Effector CD8-positive, alpha-beta T cell (primary cell): ENCODE measurements at places on chromosomes 7 and 10.
A peak's percentile ranks its signal among the peaks of the same experiment; 100 is the strongest.

DNA sequence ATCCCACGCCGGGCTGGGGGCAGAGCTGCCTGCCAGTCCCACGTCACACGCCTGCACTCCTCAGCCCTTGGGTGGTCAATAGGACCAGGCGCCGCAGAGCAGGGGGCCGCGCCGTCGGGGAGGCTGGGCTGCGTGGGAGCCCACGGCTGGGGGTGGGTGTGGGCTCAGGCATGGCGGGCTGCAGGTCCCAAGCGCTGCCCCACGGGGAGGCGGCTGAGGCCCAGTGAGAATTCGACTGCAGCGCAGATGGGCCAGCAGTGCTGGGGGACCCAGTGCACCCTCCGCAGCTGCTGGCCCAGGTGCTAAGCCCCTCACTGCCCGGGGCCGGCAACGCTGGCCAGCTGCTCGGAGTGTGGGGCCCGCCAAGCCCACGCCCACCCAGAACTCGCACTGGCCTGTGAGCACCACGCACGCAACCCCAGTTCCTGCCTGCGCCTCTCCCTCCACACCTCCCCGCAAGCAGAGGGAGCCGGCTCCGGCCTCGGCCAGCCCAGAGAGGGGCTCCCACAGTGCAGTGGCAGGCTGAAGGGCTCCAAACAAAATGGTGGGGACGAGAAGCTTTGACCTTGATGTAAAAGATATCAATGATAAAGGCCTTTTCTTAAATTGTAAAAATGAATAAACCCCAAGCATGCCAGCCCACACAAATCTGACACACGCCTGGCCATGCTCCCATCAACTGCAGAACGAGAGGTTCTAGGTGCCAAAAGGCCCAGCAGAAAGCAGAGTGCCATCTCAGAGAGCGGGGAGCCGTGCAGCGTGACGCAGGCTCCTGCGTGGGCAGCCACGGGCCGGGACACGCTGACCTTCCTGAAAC is 255.5 kb downstream of the MAD1L1 start:
- no peak for DNase-seq

- DNase-seq, result no peak
These were observed 60.4 kb downstream of the LRRC17 start for GRCh38 chr7:102973096-102973802.

DNA sequence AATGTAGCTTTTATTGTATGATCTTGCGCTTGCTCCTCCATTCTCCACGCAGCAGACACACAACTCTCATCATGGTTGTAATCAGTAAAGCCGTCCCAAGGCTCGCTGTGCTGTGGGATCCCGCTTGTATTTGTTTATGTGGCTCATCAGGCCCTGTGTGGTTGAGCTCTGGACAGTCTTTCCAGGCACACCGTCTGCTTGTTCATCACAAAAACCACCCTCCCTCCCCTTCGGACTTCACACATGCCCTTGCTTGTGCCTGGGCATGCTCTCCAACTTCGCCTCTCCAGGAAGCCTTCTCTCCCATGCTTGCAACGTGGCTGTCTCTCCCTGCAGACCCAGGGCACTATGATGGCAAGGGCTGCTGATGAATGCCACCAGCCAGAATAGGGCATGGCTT is 62.4 kb downstream of the HK1 start:
- DNase-seq, result no peak

- DNase-seq, result no peak
These were observed at the start of gene UNC5B for GRCh38 chr10:71212318-71213126. Gene UNC5B, plus strand, starts transcription at chr10:71212570. Its CDS starts 416 bp downstream, at chr10:71212986.

DNA sequence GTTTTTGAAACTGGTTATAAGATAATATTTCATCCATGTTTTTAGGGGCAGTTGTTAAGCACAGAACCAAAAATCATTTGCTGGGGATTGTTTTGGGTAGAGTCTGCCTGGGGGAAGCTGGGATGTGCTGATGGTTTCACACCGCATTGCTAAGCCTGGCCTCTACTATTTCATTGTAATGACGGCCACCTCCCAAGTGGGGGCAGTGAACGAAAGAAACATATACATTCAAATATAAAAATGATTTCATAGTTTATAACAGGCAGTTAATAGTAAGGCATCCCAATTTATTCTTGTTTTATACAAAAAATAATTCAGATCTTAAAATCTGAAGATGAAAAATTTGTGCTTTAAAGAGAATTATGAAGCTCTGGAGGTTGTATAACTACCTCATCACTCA is 750.8 kb downstream of the REEP3 start:
- DNase-seq, result no peak

- no peak for DNase-seq
These were observed 233.9 kb downstream of the RPS24 start for GRCh38 chr10:78267598-78267997.

- DNase-seq, result no peak
These were observed 91.6 kb downstream of the CXCL12 start for GRCh38 chr10:44293306-44293778.

GRCh38 chr10:17472481-17473227 is 18.3 kb upstream of the ST8SIA6 start:
- no peak for DNase-seq

DNA sequence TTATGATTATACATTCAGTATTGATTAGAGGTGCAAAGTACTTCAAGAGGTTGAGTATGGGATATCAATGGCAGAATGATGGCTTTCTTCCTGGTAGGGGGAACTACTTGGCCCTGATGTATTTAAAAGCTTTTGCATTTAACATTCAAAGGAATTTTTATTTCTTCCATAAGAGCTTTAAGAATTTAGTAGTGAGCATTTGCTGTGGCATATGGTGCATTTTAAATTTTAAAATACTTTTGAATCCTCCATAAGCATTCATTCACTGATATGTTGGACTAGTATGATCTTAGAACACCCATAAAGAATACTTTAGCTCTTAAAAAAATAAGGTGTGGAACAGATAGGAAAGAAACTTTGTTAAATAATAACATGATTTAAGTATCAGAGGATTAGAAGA is 191.9 kb upstream of the PPP1R3A start:
- DNase-seq, result no peak

GRCh38 chr7:24962418-24962962 is 17.5 kb downstream of the OSBPL3 start:
- DNase-seq, result no peak

DNA sequence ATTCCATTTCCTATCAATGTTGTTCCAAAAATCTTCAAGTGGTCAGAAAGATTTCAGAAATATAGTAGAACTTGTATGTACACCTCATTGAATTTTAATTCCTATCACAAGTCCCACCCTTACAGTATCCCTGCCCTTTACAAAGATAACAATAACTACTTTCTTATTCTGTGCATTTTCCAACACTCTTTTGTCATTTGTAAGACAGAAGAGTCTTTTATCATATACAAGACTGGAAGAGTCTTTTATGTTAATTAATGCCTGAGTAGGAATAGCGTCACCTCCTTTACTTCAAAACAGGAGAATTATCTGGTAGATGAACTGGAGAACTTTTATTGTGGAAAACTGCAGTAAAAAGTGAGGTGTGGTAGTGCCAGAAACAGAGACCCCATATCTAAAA is 193.9 kb upstream of the SEMA3C start:
- DNase-seq, result no peak

DNA sequence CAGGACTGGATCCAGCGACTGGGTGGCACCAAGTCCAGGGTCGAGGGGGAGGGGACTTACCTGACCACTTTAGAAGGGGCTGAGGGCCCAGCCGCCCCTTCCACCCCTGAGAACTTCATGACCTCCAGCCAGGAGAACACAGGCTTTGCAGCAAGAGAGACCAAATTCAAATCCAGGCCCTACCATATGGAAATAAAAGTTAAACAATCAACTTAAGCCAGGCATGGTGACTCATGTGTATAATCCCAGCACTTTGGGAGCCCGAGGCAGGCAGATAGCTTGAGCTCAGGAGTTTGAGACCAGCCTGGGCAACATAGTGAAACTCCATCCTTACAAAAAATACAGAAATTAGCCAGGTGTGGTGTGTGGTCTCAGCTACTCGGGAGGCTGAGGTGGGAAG is 61.9 kb downstream of the COL13A1 start:
- no peak for DNase-seq

DNA sequence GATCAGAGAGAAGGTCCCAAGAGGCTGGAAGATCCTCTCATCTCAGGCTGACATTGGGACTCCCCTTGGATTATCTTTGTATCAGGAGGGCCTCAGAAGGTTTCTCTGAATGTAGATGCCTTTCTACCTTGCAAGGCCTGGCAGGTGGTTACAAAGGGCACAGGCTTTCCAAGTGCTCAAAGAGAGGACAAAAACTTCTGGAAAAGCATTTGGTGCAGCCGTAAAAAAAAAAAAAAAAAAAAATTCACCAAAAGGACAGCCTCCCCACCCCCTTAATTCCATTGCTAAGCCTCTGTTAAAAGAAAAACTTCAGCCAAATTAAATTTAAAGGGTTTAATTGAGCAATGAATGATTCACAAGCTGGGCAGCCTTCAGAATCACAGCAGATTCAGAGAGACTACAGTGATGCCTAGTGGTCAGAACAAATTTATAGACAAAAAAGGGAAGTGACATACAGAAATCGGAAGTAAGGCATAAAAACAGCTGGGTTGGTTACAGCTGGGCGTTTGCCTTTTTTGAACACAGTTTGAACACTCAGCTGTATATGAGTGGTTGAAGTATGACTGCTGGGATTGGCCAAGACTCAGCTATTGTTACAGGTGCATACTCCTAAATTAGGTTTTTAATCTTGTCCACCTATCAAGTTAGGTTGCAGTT is 42.5 kb upstream of the LRGUK start:
- no peak for DNase-seq

DNA sequence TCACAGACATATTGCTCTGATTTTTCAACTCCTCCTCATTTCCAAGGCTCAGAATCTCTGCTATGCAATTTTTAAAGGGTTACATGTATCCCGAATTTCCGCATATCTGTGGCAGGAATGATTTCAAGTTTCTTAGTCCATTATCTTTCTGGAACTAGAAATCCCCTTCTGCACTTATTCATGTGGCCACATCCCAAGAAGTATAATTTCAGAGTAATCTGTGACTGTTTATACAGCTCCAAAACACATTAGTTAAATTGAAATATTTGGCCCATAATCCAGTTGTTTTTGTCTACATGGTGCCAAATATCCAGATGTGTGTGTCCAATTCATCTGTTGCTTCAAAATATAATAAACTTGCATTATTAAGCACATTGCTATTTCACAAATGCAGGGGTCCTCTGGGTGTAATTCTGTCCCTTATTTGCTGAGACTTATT is 271.2 kb downstream of the ARHGAP12 start:
- DNase-seq, result no peak

- no peak for DNase-seq
These were observed 78.4 kb downstream of the IPMK start for GRCh38 chr10:58189269-58189668.

DNA sequence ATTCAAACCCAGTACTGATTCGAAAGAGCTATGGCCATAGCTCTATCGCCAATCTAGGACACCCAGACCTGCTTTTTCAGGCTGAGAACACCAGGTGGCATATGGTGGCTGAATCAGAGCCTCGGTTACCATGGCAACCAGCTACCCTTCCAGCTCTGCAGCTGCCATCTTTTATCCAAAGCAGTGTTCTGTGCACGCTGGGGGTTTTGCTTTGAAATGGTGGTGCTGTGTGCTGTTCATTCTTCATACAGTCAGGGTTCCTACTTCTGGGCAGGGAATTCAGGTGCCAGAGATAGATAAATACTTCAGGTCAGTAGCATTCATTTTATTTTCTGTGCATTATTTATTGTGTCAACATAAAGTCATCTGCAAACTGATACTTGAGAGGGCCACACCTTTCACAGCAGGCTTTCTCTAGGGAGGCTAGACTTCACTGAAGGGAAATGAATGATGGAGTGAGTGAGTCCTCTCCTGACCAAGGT is 85.4 kb downstream of the AKR1D1 start:
- peak; percentile 54 for DNase-seq

DNA sequence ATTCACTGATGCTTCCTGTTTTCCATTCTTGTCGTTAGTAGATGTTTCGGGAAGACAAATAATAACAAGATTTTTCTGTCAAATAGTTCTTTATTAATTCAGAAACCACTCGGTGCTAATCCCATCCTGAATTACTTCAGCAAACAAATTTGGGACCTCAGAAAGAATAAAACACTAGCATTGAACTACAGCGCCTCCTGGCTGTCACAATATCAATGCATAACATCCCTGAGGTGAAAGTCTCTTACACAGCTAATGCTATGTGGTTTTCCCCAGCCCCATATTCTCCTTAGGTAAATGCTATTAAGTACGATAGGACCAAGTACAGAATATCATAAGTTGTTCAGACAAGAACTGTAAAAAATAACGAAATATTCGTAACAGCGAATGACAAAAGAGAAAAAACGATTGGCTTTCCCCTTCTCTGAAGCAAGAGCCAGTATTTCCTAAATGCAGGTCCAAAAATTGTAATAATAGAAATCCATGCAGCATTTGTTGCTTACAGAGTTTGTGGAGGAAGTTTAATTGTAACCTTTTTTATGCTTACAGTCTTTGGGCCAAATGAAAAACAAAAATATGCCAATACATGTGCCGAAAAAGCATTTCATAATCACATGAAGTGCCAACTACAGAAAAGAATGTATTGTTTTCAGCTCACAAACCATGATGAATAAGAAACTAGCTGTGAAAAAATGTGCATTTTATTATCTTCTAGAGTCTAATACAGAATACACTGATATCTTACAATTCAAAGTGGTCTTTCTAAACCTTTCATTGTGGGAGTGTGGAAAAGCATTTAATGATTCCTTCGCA is 47.3 kb downstream of the MYPN start:
- peak; percentile 39 for DNase-seq

GRCh38 chr7:151570366-151570915 is 50.7 kb upstream of the RHEB start:
- DNase-seq, result no peak

- no peak for DNase-seq
These were observed 475.3 kb upstream of the AUTS2 start for GRCh38 chr7:69122953-69123352.

GRCh38 chr7:87159538-87159937 is 7.3 kb downstream of the DMTF1 start:
- DNase-seq, result no peak

DNA sequence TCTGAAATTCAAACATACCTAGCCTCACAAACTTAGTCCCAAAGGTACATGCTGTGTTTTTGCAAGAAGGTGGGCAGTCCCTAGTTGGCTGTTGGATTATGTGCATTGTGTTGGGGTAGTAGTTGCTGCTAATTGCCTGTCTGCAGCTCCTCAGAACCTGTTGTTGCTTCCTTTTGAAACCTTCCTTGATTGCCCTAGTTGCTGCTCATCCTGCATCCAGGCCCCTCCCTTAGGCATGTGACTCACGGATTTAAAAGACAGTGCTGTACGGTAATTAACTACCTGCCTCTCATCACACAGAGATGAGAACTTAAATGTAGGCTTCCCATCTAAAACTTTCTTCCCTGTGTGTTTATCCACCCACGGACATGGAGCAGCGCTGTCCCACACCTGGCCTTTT is 67.7 kb downstream of the BMPR1A start:
- DNase-seq, result no peak

DNA sequence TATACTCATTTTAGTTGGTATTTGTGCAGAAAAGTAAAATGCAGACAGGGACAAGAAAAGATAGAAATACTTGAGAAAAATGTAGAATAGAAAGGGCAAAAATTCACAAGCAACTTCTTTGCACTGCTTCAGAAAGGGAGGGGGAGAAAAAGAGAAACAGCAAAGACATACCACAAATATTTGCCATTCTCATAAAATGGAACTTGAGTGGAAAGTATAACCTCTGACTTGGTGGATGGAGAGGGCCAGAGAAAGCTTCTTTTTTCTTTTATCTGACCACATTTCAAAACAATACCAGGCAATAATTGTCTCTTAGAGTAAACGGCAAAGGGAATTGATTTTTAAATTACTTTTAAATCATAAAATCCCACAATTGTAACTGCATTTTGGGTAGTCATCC is 35.8 kb upstream of the TRUB1 start:
- DNase-seq, result no peak
